HFFc6 (cell line): ENCODE measurements at places on chromosomes 11 and 22. TPM values are rescaled to one million over a fixed set of nuclear protein-coding genes. Genes with fewer than 3 reads are reported as not detected.
A peak's percentile ranks its signal among the peaks of the same experiment; 100 is the strongest.

DNA sequence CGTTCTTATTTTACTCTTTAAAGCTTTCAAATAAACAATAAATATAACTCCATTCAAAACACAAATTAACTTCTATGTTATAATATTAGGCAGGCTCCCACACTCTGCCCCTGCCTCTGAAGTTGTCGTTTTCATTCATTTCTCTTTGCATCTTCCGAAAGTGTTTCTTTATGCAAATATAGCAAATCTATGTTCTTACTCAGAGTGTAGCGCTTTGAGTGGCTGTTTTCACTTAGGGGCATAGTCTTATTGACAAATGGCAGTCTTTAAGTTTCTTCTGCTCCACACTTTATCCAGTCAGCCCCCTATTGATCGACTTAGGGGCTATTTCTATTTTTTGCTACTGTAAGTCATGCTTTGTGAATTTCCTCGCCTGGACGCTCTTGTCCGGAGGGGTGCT is 45.3 kb upstream of the RTL6 start:
- DNase-seq = no peak

GRCh38 chr11:33987975-33988580 is 63.5 kb upstream of the CAPRIN1 start:
- peak; percentile 62 for DNase-seq

Gene OR8A1
- total RNA-seq = not detected in 3 replicates

DNA sequence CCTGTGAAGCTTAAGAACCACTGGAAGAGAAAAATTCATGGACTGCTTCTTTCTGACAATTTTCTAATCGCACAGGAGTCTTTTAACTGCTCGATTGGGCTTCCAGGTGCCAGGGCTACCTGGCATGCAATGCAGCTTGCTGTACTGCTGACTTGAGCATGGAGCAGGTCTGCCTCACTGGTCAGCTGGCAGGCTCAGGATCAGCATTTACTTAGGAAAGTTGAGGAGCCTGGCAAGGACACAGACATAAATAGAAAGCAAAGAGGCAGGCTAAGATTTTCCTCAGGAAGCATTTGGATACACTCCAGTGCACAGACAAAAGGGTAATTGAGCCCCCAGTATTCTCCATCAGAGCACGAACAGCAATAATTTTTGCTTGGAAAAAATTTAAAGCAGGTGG is 163.5 kb downstream of the CSNK2A3 start:
- DNase-seq = no peak

DNA sequence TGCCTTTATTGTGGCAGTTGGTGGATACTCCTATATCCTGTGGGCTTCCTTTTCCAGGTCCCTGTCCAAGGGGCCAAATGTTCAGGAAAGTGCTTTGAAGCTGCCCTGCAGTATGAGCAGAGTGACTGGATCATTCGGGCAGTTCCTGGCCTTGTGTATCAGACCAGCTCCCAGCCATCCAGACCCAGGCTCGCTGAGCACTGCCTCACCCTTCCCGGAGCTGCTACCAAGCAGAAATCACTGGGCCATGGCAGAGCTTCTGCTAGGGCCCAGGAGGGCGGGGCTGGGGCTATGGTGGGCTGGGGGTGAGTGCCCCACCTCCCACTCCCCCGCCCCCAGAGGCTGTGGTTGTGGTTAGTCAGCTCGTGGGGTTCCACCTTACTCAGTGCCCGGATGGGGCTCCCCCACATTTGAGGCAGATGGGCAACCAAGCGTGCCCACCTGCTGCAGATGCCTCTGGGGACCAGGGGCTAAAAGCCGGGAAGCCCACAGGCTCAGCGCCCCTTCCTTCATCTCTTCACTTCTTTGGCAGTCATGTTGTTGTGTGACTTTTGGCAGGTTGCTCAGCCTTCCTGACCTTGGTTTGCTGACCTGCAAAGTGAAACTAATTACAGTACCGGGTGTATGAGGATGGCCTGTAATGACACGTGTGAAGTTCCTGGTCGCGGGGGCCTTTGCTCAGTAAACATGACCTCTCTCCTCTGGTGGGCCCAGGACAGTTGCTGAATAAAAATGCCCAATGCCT is 2.1 kb upstream of the LRRC32 start:
- no peak for DNase-seq

GRCh38 chr22:45771711-45772110 is 100.1 kb downstream of the ATXN10 start:
- DNase-seq = no peak

GRCh38 chr22:24871611-24872205 is 65.7 kb downstream of the SGSM1 start:
- no peak for DNase-seq

- DNase-seq = no peak
Observed at GRCh38 chr11:12674571-12674935, 332 bp downstream of the TEAD1 start.

GRCh38 chr11:108647701-108648527 is 17.0 kb upstream of the DDX10 start:
- peak; percentile 66 for DNase-seq

Gene C11orf97
- total RNA-seq = not detected in 3 replicates

DNA sequence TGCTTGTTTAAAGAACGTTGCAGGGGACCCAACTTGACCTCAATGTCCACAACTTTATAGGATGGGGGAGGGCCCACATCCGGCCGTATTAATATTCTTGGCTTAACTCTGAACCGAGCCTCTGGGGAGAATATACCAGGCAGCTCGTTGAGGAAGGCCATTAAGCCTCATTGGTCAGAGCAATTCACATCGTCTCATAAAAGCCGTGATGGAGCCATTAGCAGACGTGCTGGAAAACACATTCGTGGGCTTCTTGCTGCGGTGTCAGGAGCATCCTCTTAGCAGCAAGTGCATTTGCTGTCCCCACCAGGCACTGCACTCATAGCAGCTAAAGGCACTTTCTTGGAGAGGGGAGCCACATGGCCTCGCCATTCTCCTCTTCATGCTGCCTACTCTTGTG is 14.9 kb downstream of the DSCAML1 start:
- no peak for DNase-seq

DNA sequence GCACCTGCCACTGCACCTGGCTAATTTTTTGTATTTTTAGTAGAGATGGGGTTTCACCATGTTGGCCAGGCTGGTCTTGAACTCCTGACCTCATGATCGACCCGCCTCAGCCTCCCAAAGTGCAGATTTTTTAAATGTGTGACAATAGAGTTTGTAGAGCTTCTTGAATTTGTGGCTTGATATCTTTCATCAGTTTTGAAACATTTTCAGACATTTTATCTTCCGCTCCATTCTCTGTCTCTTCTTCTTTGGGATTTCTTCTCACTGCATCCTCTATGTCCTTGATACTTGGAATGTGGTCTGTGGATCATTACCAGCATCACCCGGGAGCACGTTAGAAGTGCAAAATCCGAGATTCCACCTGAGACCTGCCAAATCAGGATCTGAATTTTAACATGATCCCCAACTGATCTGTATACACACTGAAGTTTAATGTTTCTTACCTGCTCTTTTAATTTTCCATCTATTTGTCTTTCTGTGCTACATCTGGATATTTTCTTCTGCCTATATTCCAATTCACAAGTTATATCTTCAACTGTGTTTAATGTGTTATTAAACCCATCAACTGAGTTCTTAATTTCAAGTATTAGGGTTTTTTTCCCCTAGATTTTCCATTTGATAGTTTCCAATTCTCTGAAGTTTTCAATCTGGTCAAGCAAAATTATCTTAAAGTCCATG is 126.4 kb downstream of the CEP164 start:
- DNase-seq = no peak

Gene SERPIND1
- 0.19 TPM in 1 of 3 replicates, not detected in the others for total RNA-seq

DNA sequence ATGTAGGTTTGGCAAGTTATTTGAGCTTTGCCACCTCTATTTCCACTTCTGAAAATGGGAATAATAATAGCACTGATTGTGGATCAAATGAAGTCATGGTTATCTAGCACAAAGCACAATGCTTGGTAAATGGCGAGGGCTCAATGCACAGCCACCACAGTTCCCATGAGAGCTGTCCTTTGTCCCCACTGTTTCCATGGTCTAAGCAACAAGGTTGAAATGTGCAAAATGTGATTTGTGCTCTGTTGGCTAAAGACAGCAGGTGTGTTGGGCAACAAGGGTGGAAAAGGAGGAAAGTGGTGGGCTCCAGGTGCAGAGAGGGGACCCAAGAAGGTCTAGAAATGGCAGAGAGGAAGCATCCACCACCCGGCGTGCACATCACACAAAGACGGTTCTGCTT is 200.5 kb downstream of the TRIM29 start:
- DNase-seq = no peak

DNA sequence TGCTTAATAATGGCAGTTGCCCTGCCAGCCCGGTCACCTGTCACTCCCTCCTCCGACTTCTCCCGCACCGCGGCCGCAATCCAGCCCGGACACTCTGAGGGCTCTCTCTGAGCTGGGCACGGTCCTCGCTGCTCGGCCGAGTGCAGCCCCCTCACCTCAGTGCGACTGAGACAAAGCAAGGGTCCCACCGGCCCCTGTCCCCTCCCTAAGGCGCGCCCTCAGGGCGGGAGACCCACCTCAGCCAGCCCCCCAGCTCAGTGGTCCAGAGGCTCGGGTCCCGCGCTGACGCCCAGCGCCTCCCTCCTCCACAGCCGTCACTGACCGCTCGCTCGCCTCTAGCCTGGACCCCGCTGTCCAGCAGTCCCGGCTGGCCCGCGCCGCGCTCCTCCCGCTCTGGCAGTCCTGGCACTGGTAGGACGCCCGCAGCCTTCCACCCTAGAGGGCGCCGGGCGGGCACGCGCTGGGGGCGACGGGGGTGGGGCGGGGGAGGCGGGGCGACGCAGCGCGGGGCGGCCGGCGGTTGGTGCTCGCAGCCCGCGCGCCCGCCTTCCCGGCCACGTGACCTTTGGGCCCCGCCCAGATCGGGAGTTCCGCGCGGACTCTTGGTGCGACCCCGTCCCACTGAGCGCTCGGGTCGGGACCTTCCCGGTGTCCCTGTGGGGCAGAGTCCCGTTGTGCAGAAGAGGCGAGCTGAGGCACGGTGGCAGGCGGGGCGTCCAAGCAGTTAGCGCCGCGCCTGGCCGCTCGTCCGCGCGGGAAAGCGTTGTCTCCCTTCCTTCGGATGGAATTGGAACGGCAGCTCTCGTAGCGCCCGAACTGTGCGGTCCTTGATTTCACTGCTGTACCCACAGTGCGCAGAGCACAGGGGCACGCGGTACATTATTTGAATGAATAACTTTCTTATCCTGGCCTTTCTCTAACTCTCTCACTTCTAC is 7.8 kb upstream of the L3MBTL2 start:
- peak; percentile 39 for DNase-seq

- DNase-seq = no peak
Observed at GRCh38 chr11:106137061-106137460, 59.6 kb downstream of the AASDHPPT start.

- DNase-seq = no peak
Observed at GRCh38 chr11:130206141-130206540, 46.6 kb downstream of the ST14 start.

Gene TRPC6
- not detected in 3 replicates for total RNA-seq

DNA sequence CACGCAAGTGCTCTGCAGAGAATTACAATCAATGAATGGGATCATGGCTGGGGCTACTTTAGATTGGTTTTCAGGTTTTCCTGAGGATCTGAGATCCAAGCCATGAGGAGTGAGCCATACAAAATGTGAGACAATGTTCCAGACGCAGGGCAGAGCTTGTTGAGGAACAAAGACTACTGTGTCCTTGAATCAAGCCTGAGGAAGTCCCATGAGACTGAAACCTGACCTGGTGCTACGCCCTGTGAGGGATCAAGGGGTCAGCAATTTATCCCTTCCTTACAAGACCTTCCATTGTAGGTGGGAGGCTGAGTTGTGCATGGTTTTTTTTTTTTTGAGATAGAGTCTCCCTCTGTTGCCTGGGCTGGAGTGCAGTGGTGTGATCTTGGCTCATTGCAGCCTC is 2.1 kb downstream of the INCENP start:
- DNase-seq = no peak

DNA sequence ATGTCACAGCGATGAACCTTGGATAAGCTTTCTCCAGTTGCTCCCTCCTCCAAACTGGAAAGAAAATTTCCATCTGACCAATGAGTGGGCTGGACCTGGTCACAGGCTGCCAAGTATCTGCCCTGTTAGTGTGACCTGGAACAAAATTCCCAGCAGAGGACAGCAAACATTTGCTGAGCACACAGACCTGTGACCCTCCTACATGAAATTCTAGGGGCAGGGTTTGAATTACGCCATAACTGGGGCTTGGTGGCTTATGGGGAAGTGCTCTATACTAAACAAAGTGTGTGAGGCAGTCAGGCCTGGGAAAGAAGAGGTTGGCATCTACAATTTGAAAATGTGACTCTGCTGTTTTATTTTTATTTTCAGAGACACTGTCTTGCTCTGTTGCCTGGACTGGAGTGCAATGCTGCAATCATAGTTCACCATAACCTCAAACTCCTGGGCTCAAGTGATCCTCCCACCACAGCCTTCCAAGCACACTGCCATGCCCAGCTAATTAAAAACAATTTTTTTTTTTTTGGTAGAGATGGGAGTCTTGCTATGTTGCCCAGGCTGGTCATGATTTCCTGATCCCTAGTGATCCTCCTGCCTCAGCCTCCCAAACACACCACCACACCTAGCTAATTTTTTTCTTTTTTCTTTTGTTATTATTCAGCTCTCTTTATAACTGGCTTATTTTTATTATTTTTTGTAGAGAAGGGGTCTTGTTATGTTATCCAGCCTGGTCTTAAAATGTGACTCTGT is 13.6 kb upstream of the XBP1 start:
- DNase-seq = no peak

Gene MICAL2
- 199 and 220 TPM in 2 replicates for total RNA-seq

DNA sequence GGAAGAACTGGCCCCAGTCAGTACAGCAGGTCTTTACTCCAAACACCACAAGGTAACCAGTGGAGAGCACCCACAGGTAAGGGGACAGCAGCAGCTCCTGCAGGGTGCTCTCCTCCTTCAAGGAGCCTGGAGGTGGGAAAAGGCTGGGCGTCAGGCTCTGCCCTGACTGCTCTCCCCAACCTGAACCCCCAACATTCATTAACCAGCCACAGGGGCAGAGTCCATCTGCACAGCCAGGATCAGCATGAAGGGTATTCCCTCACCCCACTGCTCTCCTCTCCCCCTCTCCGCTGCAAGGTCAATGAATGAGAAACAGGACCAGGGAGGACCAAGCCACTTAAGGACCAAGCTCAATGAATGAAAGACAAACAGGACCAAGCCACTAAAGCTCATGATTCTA is 3.7 kb downstream of the SLC37A4 start:
- DNase-seq = no peak

DNA sequence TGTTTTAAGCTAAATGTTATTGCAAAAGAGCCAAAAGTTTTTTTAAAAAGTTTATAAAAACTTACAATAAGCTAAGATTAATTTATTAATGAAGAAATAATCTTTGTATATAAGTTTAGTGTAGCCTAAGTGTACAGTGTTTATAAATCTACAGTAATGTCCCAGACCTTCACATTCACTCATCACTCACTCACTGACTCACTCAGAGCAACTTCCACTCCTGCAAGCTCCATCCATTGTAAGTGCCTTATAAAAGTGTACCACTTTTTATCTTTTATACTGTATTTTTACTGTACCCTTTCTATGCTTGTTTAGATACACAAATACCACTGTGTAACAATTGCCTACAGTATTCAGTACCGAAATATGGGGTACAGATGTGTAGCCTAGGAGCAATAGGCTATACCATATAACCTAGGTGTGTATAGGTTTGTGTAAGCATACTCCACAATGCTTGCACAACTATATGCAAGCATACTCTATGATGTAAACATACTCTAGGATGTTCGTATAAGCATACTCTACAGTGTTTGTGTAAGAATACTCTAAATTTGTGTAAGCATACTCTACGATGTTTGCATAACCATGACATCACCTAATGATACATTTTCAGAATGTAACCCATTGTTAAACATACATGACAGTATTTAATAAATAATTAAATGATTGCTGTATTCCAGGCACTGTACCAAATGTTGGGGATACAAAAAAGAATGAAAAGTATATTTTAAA is 953.0 kb downstream of the KCNA4 start:
- DNase-seq = no peak

- DNase-seq = no peak
Observed at GRCh38 chr11:113549611-113550578, 74.7 kb upstream of the DRD2 start.
